Gastroesophageal sphincter (tissue), 4 donors: ENCODE measurements at places on chromosomes 6 and 20. TPM values are rescaled to one million over a fixed set of nuclear protein-coding genes. Genes with fewer than 3 reads are reported as not detected.
A peak's percentile ranks its signal among the peaks of the same experiment; 100 is the strongest.

GRCh38 chr6:46325561-46326530 is 155.1 kb upstream of the ENPP5 start:
- peaks cover 9% of the 10 kb centered on the region for H3K4me1 ChIP-seq
- ATAC-seq, result no peak
- no peak overlapping the region for H3K4me3 ChIP-seq
- H3K27ac ChIP-seq, result no peak overlapping the region
- H3K27me3 ChIP-seq, result no peaks in the 10 kb centered on the region

DNA sequence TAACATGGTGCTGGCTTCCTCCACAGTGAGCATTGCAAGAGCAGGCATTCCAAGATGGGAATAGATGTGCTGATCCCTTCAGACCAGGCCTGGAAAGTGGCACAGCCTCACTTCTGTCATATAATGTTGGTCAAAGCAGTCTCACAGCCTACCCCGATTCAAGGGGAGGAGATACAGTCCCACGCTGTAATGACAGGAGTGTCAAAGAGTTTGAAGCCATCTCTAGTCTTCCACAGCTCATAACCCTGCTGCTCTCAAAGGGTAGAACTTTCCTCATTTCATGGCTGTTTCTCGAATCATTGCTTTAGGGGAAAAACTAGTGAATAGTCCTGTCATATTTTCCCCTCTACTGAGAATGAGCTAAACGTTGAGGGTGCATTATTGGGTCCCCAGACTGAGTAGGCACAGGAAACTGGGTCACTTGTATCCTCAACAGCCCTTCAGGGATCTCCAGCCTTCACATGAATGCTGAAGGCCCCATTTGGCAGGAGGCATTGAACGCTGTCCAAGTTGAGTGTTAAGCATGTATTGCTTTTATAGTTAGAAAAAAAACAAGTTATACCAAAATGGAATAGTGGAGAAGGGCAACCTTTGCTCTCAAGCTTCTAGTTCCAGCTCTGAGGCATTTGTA is 27.3 kb downstream of the DTD1 start:
- no peaks in the 10 kb centered on the region for H3K27me3 ChIP-seq
- no peaks in the 10 kb centered on the region for H3K4me1 ChIP-seq
- H3K27ac ChIP-seq, result no peak overlapping the region
- H3K36me3 ChIP-seq, result no peaks in the 10 kb centered on the region
- ATAC-seq, result no peak
- H3K4me3 ChIP-seq, result no peak overlapping the region

Gene KIFC1
- total RNA-seq, result not detected

DNA sequence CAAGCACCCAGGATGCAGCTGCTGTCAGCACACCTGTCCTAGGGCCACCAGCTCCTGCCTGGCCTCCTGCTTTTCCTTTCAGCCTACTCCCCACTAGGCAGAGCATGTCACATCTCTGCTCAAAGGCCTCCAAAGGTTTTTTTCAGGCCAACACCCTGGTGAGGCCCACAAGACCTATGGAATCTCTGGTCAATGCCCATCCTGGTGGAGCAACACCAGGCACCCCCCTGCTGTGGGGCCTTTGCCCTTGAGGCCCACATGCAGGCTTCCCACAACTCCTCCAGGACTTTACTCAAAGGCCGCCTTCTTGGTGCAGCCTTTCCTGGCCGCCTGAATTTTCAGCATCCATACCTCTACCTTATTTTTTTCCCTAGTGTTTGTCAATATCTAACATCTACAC is 76.9 kb downstream of the SLC23A2 start:
- ATAC-seq, result no peak
- H3K27me3 ChIP-seq, result no peaks in the 10 kb centered on the region
- H3K4me3 ChIP-seq, result no peak overlapping the region
- no peak overlapping the region for H3K27ac ChIP-seq
- no peaks in the 10 kb centered on the region for H3K36me3 ChIP-seq
- H3K4me1 ChIP-seq, result no peaks in the 10 kb centered on the region

DNA sequence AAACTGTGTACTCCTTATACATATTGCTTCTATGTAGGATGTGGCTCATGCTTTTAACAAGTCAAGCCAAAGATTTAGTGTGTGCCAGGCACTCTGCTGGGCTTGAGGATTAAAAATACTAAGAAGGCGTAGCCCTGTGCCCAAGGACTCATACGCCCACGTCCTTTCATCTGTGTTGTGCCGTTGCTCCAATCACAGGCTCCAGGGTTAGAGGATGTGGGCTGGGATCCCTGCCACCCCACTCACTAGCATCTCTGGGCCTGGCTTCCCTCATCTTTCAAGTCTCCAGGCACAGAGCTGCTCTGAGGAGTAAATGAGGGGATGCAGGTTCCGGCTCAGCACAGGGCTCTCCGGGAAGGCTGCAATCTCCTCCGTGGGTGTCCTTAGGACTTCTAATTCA is 214.2 kb downstream of the SYNDIG1 start:
- H3K27me3 ChIP-seq, result no peaks in the 10 kb centered on the region
- ATAC-seq, result no peak
- H3K27ac ChIP-seq, result no peak overlapping the region
- no peaks in the 10 kb centered on the region for H3K36me3 ChIP-seq

- H3K36me3 ChIP-seq, result peaks cover 6% of the 10 kb centered on the region
- no peaks in the 10 kb centered on the region for H3K4me1 ChIP-seq
- H3K27me3 ChIP-seq, result no peaks in the 10 kb centered on the region
- ATAC-seq, result no peak
These were observed 226.8 kb downstream of the TMEM242 start for GRCh38 chr6:157096522-157096921.

GRCh38 chr6:17280552-17281090 is 540 bp upstream of the RBM24 start:
- peak overlapping the region; percentile 94 for H3K27ac ChIP-seq
- peaks cover 77% of the 10 kb centered on the region for H3K4me1 ChIP-seq
- H3K27me3 ChIP-seq, result no peaks in the 10 kb centered on the region
- no peaks in the 10 kb centered on the region for H3K36me3 ChIP-seq
- ATAC-seq, result peak; percentile 69

GRCh38 chr6:143695130-143695968 is 17.6 kb downstream of the PHACTR2 start:
- no peak overlapping the region for H3K4me3 ChIP-seq
- H3K4me1 ChIP-seq, result peaks cover 99% of the 10 kb centered on the region
- no peaks in the 10 kb centered on the region for H3K36me3 ChIP-seq
- no peaks in the 10 kb centered on the region for H3K27me3 ChIP-seq

- no peak overlapping the region for H3K4me3 ChIP-seq
- H3K4me1 ChIP-seq, result peaks cover 50% of the 10 kb centered on the region
- no peaks in the 10 kb centered on the region for H3K27me3 ChIP-seq
- H3K27ac ChIP-seq, result peak overlapping the region; percentile 68
- no peaks in the 10 kb centered on the region for H3K36me3 ChIP-seq
- ATAC-seq, result peak; percentile 93
These were observed 31.2 kb upstream of the RALGAPA2 start for GRCh38 chr20:20743511-20744169.

Gene BCAS1
- 1.0 TPM for total RNA-seq

Gene DACT2
- 0.78 TPM for total RNA-seq

Gene IMPG1
- 0.42 TPM for total RNA-seq

Gene SNX9
- 94.0 TPM for total RNA-seq

DNA sequence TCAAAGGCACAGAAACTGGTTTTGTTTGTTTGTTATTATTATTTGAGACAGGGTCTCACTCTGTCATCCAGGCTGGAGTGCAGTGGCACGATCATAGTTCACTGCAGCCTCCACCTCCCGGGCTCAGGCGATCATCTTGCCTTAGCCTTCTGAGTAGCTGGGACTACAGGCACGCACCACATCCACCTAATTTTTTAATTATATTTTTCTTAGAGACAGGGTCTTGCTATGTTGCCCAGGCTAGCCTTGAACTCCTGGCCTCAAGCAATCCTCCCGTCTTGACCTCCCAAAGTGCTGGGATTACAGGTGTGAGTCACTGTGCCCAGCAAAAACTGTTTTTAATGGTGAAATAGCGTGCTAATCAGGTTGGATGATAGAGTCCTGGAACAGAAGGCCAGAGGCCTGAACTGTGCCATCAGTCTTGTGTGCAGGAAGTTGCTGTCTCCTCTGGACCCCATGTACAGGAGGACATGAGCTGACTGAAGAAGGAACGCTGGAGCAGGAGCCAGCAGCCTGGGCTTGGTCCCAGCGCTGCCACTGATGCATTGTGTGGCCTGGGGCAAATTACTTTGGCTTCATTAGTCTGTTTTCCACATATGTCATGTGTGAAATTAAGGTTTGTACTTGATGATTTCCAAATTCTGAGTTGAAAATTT is 4.9 kb downstream of the TM9SF4 start:
- H3K36me3 ChIP-seq, result no peaks in the 10 kb centered on the region
- no peak for ATAC-seq
- H3K27me3 ChIP-seq, result no peaks in the 10 kb centered on the region
- no peak overlapping the region for H3K27ac ChIP-seq
- peaks cover 15% of the 10 kb centered on the region for H3K4me1 ChIP-seq

GRCh38 chr6:39841291-39841690 is 49.1 kb downstream of the DAAM2 start:
- H3K4me3 ChIP-seq, result no peak overlapping the region
- H3K27ac ChIP-seq, result peak overlapping the region; percentile 77
- no peaks in the 10 kb centered on the region for H3K27me3 ChIP-seq
- ATAC-seq, result no peak

Gene CALHM6
- 4.2 TPM for total RNA-seq

Gene ARFRP1
- 49.4 TPM for total RNA-seq

DNA sequence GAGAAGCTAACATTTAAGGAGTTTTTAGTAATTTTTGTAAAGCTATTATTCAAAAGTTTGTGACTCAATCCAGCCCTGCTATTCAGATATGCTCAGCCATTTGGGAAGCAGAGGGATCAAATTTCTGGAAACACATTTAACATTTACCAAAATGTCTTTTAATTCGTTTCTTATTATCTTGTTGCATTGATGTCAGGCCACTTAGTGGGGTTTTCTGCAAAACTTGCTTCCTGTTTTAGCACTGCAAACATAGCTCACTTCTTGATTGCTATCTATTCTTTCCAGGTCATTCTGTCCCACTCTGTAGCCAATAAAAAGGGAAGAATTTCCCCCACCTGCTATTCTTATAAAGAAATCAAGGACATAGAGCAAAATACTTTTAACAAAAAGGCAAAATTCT is 176.9 kb upstream of the SUPT3H start:
- no peak for ATAC-seq
- H3K4me3 ChIP-seq, result no peak overlapping the region
- H3K27me3 ChIP-seq, result no peaks in the 10 kb centered on the region
- H3K36me3 ChIP-seq, result no peaks in the 10 kb centered on the region
- H3K27ac ChIP-seq, result no peak overlapping the region
- no peaks in the 10 kb centered on the region for H3K4me1 ChIP-seq

- no peaks in the 10 kb centered on the region for H3K36me3 ChIP-seq
- no peak overlapping the region for H3K4me3 ChIP-seq
- H3K27ac ChIP-seq, result no peak overlapping the region
- peaks cover 20% of the 10 kb centered on the region for H3K4me1 ChIP-seq
- ATAC-seq, result no peak
- H3K27me3 ChIP-seq, result peaks cover under 1% of the 10 kb centered on the region
These were observed 61.7 kb downstream of the TRIM27 start for GRCh38 chr6:28862077-28862476.

DNA sequence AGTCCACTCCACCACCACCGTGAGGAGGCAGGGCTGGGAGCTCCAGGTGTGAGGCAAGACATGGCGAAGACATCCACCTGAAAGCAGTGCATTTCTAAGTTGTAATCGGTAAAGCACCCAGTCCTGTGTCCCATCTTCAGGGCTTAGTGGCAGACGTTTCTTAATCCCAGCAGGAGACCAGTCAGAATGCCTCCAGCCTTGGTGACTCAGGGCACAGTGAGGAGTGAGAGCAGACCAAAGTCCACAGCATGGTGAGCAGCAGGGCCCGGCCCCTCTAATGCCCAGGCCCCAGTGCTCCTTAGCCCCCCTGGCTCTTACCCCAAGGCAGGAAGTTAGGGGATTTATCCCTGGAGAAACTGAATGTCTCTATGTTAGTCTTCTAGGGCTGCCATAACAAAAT is 183.9 kb downstream of the SYNDIG1 start:
- no peaks in the 10 kb centered on the region for H3K4me1 ChIP-seq
- H3K27me3 ChIP-seq, result no peaks in the 10 kb centered on the region
- no peak overlapping the region for H3K27ac ChIP-seq
- ATAC-seq, result no peak
- H3K36me3 ChIP-seq, result no peaks in the 10 kb centered on the region

DNA sequence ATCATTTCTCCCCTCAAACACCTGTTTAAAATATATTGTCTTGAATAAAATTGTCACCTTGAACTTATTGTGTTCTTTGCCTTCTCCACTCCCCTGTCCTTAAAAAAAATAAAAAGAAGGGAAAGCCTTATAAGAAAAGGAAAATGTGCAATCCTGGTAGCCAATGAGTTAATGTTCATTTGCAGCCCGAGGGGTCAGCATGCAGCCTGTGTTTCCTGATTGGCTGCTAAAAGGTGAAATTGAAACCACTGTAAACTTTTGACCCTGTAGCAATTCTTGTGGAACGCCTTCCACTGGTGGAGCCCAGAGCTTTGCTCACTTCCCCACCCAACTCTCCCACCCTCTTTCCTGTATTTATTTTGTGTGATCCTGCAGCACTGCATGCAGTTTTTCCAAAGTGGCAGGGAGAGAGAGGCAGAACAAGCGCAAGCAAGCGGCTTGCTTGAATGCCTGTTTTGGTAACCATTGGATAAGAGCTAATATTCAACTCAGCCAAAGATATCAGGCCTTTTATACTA is 74.9 kb downstream of the NCOA3 start:
- H3K36me3 ChIP-seq, result no peaks in the 10 kb centered on the region
- H3K4me3 ChIP-seq, result peak overlapping the region; percentile 18
- H3K27ac ChIP-seq, result peak overlapping the region; percentile 54
- ATAC-seq, result peak; percentile 88
- H3K27me3 ChIP-seq, result no peaks in the 10 kb centered on the region

GRCh38 chr6:152118678-152119077 is 311.2 kb downstream of the ESR1 start:
- H3K36me3 ChIP-seq, result no peaks in the 10 kb centered on the region
- H3K27me3 ChIP-seq, result no peaks in the 10 kb centered on the region
- no peak for ATAC-seq
- no peak overlapping the region for H3K4me3 ChIP-seq
- peaks cover 7% of the 10 kb centered on the region for H3K4me1 ChIP-seq
- H3K27ac ChIP-seq, result no peak overlapping the region

DNA sequence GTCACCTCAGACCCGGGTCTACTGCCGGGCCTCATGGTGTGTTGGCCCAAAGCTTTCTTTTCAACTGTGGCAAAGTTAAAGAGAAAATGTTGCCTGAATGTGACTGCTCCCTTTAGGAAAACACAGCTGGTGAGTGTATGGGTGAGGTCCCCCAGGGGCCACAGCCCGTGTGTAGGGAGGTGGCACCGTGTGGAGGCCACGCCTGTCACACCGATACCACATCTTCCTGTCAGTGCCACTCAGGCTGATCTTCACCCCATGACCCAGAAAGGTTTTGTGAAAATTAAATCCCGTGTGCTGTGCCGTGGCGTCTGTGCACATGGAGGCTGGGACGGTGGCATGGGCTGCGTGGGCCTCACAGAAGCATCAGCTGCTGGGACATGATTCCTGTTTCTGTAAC is 10.7 kb upstream of the ADRM1 start:
- no peak overlapping the region for H3K4me3 ChIP-seq
- H3K36me3 ChIP-seq, result peaks cover 98% of the 10 kb centered on the region
- no peak for ATAC-seq

Gene RBPJL
- total RNA-seq, result not detected

- no peak overlapping the region for H3K4me3 ChIP-seq
- H3K4me1 ChIP-seq, result no peaks in the 10 kb centered on the region
- no peak overlapping the region for H3K27ac ChIP-seq
These were observed 4.3 kb downstream of the LRFN2 start for GRCh38 chr6:40582892-40583291.

GRCh38 chr6:132405143-132405915 is 4.1 kb upstream of the MOXD1 start:
- H3K4me1 ChIP-seq, result no peaks in the 10 kb centered on the region
- no peak overlapping the region for H3K27ac ChIP-seq
- ATAC-seq, result no peak
- no peaks in the 10 kb centered on the region for H3K36me3 ChIP-seq
